ENCODE measurements at places on chromosomes 3 and 15. TPM values are rescaled to one million over a fixed set of nuclear protein-coding genes. Genes with fewer than 3 reads are reported as not detected.
A peak's percentile ranks its signal among the peaks of the same experiment; 100 is the strongest.

Gene DCBLD2
- total RNA-seq = 196 TPM

DNA sequence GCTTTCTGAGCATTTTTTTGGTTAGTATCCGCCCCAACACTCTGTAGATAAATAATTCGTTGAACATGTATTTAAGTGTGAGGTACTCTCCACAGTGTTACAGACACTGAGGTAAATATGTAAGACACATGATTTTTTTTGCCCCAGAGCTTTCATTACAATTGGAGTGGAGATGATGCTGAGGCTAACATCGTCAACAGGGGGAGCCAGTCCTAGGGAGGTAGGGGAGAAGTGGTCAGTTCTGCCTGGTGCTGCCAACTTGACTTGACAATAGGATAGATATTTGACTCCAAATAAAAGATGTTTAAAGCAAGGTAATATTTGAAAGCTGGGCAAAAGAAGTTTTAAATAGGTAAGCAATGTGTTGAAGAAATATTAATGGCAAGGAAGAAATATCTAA is 295.7 kb downstream of the UNC13C start:
- no peaks in the 10 kb centered on the region for H3K4me1 ChIP-seq
- no peak for DNase-seq
- H3K36me3 ChIP-seq = no peaks in the 10 kb centered on the region
- H3K27ac ChIP-seq = no peak overlapping the region
- H3K4me3 ChIP-seq = no peak overlapping the region
- no peaks in the 10 kb centered on the region for H3K27me3 ChIP-seq

Gene ITPKA
- total RNA-seq = 1.4 TPM

- no peaks in the 10 kb centered on the region for H3K27me3 ChIP-seq
- no peak overlapping the region for H3K4me3 ChIP-seq
- H3K27ac ChIP-seq = no peak overlapping the region
- no peaks in the 10 kb centered on the region for H3K4me1 ChIP-seq
- H3K36me3 ChIP-seq = no peaks in the 10 kb centered on the region
Observed at GRCh38 chr15:27574541-27575054, 524.5 kb downstream of the OCA2 start.

Gene C15orf62
- under 0.01 TPM for total RNA-seq

- no peaks in the 10 kb centered on the region for H3K36me3 ChIP-seq
- no peak overlapping the region for H3K27ac ChIP-seq
- no peak overlapping the region for H3K4me3 ChIP-seq
- DNase-seq = no peak
- no peaks in the 10 kb centered on the region for H3K4me1 ChIP-seq
- H3K27me3 ChIP-seq = peaks cover 31% of the 10 kb centered on the region
Observed at GRCh38 chr3:195052939-195053338, 218.0 kb downstream of the XXYLT1 start.

GRCh38 chr3:159852821-159853505 is 135.7 kb upstream of the IL12A start:
- H3K36me3 ChIP-seq = no peaks in the 10 kb centered on the region
- peaks cover 19% of the 10 kb centered on the region for H3K4me1 ChIP-seq
- no peaks in the 10 kb centered on the region for H3K27me3 ChIP-seq

Gene ZWILCH
- 28.1 TPM for total RNA-seq

DNA sequence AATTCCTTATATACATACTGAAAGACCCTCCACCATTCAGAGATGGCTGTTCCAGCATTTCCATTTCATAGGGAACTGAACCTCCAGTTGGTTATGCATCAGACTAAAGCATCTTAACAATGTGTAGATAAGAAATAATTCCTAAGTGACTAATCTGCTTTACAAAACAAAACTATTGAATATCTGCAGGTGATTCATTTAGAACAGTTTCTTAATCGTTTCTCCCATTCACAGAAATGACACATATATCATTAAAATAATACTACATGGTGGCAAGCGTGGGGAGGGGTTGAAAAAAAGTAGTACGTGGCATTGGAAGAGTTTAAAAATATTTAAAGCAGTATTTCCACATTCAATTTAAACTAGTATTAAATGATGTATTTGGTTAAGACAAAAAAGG is 19.5 kb downstream of the COPS2 start:
- no peak overlapping the region for H3K4me3 ChIP-seq
- no peaks in the 10 kb centered on the region for H3K27me3 ChIP-seq
- peak overlapping the region; percentile 53 for H3K27ac ChIP-seq
- peaks cover 18% of the 10 kb centered on the region for H3K36me3 ChIP-seq
- peaks cover 11% of the 10 kb centered on the region for H3K4me1 ChIP-seq
- DNase-seq = peak; percentile 92

GRCh38 chr3:156892701-156893100 is 66.5 kb downstream of the LEKR1 start:
- H3K4me3 ChIP-seq = no peak overlapping the region
- no peak overlapping the region for H3K27ac ChIP-seq
- no peaks in the 10 kb centered on the region for H3K27me3 ChIP-seq
- peak; percentile 51 for DNase-seq
- H3K4me1 ChIP-seq = no peaks in the 10 kb centered on the region

DNA sequence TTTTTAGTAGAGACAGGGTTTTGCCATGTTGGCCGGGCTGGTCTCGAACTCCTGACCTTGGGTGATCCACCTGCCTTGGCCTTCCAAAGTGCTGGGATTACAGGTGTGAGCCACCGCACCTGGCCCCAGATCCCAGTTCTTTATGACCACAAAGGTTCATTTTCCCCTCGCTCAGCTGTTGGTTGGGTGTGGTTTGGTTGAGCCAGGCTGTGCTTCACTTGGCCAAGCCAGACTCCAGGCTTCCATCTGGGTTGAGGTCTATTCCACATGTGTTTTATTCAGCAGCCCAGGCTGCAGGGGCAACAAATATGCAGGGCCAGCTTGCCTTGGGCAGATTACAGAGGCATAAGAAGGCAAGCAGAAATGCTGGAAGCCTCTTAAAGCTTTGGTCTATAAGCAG is 13.7 kb downstream of the CGNL1 start:
- H3K4me3 ChIP-seq = no peak overlapping the region
- no peak overlapping the region for H3K27ac ChIP-seq
- H3K36me3 ChIP-seq = no peaks in the 10 kb centered on the region
- peaks cover 3% of the 10 kb centered on the region for H3K4me1 ChIP-seq
- peaks cover 22% of the 10 kb centered on the region for H3K27me3 ChIP-seq

All from IMR-90 (cell line).